Sigmoid colon (tissue), 7 donors: ENCODE measurements at places on chromosomes 1 and 21. TPM values are rescaled to one million over a fixed set of nuclear protein-coding genes. Genes with fewer than 3 reads are reported as not detected.

DNA sequence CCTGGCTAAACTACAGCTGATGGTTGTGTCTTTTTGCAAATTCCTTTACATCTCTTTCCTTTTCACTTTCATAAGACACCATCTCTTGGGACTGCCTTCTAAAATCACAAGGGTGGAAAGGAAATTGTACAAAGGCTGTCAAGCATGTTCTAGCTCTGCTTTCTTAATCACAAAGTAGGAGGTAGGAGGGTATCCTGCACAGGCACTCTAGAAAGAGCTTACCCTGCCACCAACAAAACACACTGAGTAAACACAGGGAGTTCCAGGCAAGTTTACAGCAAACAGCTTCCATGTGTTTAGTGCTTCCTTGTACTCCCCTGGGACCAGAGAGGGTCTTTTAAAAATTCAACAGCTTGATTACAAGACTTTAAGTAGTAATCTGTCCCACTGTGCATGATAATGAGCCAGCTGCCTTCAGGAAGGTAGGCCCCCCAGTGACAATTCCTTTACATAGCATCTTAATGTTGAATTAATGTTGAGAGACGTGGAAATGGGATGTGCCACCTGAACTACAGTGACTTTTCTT lies 2.4 kb downstream of the PLPP3 start:
- H3K4me1 ChIP-seq = no peaks in the 10 kb centered on the region
- H3K4me3 ChIP-seq = peak overlapping the region; percentile 88
- DNase-seq = no peak
- H3K27ac ChIP-seq = peak overlapping the region; percentile 89
- H3K36me3 ChIP-seq = no peaks in the 10 kb centered on the region
- no peaks in the 10 kb centered on the region for H3K27me3 ChIP-seq

DNA sequence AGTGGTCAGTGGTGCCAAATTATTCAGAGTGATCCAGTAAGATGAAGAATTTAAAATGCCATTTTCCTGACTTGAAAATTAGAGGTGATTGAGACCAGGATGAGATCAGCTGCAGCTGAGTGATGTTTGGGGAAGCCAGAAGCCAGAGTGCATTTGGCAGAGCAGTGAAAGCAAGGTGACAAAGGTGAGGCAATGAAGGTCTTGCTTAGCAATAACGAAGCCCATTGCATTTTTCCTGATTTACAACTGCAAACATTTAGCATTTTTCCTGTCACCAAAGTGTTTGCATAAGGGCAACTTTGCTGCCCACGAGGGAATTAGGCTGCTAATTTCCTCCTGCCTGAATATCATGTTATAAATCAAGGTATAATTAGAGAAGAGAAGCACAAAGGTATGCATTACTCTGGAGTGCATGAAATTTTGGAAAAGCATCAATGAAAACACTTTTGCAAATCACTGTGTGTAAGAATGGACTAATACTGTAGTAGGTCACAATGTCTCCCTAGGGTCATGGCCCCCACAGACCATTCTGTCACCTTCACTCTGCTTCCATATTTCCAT lies 188.2 kb upstream of the LYPLAL1 start:
- H3K27ac ChIP-seq = no peak overlapping the region
- DNase-seq = no peak
- H3K36me3 ChIP-seq = no peaks in the 10 kb centered on the region

The OR2M3 gene
- not detected for polyA plus RNA-seq

GRCh38 chr1:15850471-15851001 lies 3.0 kb downstream of the SPEN start:
- no peaks in the 10 kb centered on the region for H3K36me3 ChIP-seq
- no peaks in the 10 kb centered on the region for H3K27me3 ChIP-seq
- peak overlapping the region; percentile 98 for H3K27ac ChIP-seq
- H3K4me1 ChIP-seq = peaks cover 48% of the 10 kb centered on the region
- H3K4me3 ChIP-seq = peak overlapping the region; percentile 78

The INSRR gene
- not detected for polyA plus RNA-seq

DNA sequence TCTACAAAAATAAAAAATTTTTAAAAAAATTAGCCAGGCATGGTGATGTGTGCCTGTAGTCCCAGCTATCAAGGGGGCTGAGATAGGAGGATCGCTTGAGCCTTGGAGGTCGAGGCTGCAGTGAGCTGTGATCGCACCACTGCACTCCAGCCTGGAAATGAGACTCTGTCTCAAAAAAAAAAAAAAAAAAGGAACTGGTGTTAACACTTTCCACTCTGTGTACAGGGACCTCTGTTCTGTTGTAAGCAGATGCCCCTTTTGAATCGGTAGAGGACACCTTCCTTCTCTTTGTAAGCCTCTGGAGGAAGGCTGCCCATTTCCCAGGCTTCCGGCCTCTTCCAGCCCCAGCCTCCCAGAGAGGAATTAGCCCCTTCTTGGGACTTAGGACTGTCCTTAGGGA lies 7.3 kb upstream of the C1orf210 start:
- no peaks in the 10 kb centered on the region for H3K36me3 ChIP-seq

The CCDC24 gene
- polyA plus RNA-seq = 19.2 TPM
